ENCODE measurements at places on chromosomes 4 and X. TPM values are rescaled to one million over a fixed set of nuclear protein-coding genes. Genes with fewer than 3 reads are reported as not detected.

Gene FOXP3
- not detected for total RNA-seq

Gene SOWAHB
- total RNA-seq: under 0.01 TPM

Gene KLF8
- total RNA-seq: 3.2 TPM

Gene ZAR1
- total RNA-seq: 0.06 TPM

Gene ZNF711
- 0.13 TPM for total RNA-seq

Gene ALPK1
- total RNA-seq: 20.1 TPM

Gene BEND4
- total RNA-seq: not detected

Gene GAGE12H
- not detected for total RNA-seq

Gene SLC25A6
- 168 TPM for total RNA-seq

Gene SLC16A2
- total RNA-seq: 5.0 TPM

Gene RAB9B
- total RNA-seq: 0.66 TPM

Gene NHSL2
- 9.1 TPM for total RNA-seq

Gene NXF2
- total RNA-seq: not detected

Gene SH3RF1
- 35.0 TPM for total RNA-seq

Gene F9
- not detected for total RNA-seq

Gene ABCD1
- 13.6 TPM for total RNA-seq

Gene SEL1L3
- 9.0 TPM for total RNA-seq

Gene VSIG1
- under 0.01 TPM for total RNA-seq

Gene SERPINA7
- total RNA-seq: not detected

Gene RPS6KA6
- 1.3 TPM for total RNA-seq

Gene CTAG1B
- total RNA-seq: not detected

Gene TEC
- 0.37 TPM for total RNA-seq
